ENCODE measurements at places on chromosomes 13 and 19.

GRCh38 chr19:31513841-31514240 is 164.6 kb upstream of the TSHZ3 start:
- no peak for DNase-seq

DNA sequence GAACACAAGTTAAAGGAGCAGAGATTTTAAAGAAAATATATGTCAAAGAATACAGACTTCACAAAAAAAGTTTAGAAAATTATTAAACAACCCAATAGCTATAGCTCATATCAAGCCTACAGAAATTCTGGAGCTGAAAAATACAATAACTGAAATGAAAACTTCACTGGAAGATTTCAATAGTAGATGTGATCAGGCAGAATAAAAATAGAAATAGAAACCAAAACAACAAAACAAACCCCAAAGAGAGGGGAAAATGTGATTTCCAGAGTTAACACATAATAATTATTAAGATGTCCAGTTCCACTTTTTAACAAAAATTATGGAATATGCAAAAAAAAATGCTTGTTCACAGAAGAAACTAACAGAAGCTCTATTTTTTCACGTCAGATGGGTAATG is 23.6 kb downstream of the LRRC63 start:
- DNase-seq: no peak

DNA sequence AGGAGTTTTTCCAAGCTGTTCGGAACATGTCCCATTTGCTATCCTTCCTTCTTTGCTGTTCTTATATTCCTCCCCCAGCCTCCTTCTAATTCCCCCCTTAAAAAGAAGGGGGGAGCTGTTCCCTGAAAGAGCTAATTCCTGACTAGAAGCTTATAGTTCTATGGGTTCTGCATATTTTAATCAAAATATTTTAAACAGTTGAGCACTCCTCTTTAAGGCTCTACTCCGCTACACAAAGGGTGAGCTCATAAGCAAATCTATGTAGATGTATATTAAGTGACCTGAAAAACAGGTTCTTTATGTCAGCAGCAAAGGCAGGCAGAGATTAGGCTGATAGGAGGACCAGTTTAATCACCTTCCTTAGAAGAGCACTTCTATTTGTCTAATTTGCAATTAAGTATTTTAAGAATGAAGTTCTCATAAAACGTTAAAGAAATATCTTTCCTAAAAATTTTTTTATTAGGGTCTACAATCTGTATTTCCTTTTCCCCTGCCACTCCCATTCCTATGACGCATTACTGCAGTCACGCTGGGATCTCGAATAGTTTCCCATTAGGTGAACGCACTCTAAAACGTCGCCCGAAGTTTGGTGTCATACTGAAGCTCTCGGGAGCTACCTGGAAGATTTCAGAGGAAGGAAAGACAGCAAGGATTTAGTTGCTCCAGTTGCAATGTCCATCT is 5.2 kb downstream of the EFNB2 start:
- DNase-seq: no peak

GRCh38 chr13:110680852-110681251 is 25.1 kb downstream of the CARS2 start:
- DNase-seq: no peak

GRCh38 chr13:109494925-109495369 is 291.4 kb downstream of the IRS2 start:
- DNase-seq: no peak

DNA sequence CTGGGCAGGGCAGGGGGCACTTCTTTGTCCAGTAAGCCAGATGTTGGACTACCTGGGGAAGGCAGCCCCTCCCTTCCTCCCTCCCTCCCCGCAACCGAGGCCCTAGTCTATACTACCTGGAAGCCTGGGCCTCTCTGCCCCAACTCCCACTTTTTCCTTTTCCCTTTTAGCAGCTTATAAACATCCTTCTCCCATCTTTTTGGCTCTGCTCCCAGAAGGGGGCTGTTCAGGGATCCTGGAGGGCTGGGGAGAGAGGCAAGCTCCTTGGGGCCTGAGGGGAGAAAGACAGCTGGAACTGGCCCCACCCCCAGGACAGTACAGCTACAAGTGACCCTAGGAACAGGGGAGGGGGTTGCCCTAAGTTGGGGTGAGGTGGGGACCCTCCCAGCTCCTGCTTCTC is 44.9 kb downstream of the LYL1 start:
- no peak for DNase-seq

DNA sequence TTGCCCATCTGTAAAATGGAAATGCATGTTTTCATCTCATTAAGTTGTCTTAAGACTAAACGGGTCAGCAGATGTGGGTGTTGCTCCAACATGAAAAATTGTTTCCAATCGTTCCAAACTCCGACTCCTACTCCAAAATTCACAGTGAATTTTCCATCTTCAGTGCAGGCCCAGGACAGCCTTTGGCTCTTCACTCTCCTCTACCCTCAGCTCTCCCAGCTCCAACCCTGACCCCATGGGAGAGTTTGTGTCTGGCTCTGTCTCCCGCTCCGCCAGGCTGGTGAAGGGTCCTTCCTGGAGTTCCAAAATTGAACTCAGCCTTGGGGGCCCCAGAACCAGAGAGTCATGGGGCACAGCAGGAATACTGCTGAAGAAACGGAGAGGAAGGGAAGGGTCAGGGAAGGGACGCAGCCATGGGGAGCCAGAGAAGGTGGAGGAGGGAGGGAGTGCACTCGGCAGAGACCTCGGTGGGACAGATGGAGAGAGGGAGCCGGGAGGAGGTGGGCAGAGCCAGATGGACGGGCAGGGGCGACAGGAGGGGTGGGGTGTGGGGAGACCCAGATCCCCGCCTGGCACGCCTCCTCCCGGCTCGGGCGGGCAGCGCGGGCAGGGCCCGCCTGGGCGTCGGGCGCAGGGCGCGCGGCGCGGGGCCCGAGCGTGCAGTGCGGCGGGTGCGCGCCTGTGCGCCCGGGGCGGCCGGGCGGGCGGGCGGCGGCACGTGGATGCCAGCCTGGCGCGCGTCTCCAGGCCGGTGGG is 45.6 kb downstream of the CELF5 start:
- no peak for DNase-seq

DNA sequence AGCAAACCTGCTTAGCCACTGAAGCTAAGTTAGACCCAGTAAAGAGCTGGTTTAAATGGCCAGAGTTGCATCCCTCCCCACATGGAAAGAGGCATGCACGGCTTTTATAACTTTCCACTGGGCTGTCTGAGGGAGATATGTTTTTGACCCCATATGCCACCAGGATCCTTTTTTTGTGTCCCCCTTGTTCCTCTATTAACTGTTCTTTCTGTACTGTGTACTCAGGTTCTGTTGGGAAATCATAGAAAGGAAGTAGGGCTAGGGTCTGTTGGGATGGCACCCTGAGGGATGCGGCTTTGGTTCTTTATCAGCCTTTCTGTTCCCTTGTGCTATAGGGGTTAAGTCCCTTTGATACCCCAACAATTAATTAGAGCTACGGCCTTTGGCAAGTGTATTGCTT is 12.2 kb upstream of the TM9SF2 start:
- DNase-seq: no peak

DNA sequence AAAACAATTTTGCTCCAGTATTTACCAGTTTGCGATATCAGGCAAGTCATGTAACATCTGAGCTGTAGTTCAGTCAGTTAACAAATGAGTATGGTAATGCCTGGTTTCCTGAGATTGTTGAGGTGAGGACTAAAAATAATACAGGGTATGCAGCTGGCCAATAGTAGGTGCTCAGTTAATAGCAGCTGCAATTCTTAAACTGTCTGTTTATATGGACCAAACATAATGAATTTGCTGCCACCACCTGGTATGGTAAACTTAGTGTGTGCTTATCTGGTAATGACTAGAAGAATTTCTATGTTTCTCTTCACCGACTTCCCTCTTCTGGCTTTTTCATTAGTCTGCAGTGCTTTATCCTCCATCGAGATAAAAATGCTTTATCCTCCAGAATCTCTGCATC is 9.1 kb downstream of the ZMYM2 start:
- DNase-seq: no peak

GRCh38 chr13:80945328-80945727 is 604.4 kb upstream of the SPRY2 start:
- no peak for DNase-seq

DNA sequence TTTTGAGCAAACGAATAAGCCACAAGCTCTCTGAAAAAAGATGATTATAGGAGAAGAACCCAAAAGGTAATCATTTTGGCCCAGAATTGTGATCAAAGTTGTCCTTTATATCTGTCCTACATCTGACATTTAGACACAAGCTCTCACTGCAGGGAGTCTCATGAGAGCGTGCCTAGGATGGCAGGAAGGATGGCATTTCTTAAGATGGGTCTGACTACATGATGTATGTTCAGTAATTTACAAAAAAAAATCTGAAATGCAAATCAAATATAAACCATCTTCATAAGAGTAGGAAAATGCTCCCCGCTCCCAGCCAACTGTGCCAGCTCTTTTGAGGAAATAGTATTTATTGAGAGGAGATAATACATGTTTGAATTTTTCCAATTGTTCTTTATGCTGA is 81.0 kb upstream of the MBNL2 start:
- DNase-seq: no peak

GRCh38 chr19:23475477-23475876 is 80.2 kb upstream of the ZNF91 start:
- no peak for DNase-seq

GRCh38 chr19:33906578-33907335 is 110.1 kb downstream of the KCTD15 start:
- no peak for DNase-seq

DNA sequence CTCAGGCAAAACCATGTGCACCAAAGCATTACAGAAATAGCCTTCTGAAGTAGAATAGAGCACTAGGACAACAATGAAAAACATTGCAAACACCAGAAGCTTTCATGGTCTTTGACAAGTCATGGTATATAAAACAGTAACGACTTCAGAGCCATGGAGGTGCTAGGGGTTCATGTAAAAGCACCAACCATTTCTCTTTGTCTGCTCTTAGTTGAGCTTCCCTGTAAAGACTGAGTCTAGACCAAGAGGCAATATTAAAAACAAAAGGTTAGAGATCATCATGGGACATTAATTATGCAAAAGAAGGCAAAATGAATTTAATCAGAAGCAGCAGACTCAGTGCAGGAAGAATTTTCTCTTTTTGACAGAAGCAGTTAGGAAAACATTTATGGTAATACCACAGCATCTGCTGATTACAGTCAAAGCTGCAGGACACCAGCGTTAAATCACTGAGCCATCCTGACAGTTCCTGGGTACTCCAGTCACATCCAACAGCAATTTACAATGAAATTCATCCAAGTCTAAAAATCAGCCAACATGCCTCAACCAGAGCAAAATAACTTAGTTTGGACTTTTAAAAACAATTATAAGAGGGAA is 476.8 kb downstream of the DIAPH3 start:
- DNase-seq: no peak

- DNase-seq: no peak
These were observed 419.4 kb upstream of the MIR17HG start for GRCh38 chr13:90928109-90928508.

DNA sequence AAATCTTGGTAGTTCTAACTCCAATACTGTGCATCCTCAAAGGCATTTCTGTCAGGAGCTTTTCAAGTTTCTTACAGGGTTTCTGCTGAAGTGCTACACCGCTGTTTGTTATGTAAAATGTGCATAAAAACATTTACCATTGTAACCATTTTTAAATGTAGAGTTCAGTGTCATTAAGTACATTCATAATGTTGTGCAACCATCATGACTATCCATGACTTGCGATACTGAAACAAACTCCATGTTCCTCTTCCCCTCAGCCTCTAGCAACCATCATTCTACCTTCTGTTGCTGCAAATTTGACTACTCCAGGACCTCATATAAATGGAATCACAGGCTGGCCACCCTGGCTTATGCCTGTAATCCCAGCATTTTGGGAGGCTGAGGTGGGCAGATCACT is 14.4 kb upstream of the SLC25A42 start:
- DNase-seq: no peak

- no peak for DNase-seq
These were observed 19.8 kb upstream of the PCDH8 start for GRCh38 chr13:52868190-52868589.

GRCh38 chr13:42981317-42981716 is 10.7 kb downstream of the EPSTI1 start:
- no peak for DNase-seq

DNA sequence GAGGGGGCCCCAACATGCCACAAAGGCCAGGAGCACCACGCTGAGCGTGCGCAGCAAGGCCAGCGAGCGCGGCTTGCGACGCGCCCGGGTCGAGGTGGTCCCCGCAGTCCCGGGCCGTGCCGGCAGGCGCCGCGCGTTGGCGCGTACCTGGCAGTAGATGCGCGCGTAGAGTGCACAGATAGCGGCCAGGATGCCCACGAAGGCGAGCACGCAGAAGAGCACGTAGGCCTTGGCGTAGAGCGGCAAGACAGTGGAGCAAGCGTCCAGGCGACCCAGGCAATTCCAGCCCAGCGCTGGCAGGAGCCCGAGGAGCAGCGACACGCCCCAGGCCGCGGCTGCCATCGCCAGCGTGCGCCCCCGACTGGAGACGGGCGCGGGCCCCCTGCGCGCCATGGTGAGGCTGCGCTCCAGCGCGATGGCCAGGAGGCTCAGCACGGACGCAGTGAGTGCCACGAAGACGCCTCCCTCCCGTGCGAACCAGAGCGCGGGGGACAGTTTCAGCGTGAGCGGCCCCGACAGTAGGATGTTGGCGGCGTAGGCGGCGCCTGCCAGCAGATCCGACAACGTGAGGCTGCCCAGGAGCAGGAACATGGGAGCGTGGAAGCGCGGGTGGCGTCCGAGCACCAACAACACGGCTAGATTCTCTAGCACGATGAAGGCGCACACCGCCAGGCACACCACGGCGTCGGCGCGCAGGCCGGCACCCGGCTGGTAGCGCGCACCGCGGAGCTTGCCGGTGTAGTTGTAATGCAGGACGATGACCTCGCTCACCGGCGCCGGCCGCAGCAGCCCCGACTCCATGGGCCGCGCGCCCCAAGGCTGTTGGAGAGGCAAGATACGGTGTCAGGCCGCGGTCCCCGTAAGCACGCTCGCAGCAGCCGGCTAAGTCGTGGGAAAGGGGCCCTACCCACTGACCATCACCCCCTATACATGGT is 2.8 kb downstream of the S1PR5 start:
- no peak for DNase-seq

- no peak for DNase-seq
These were observed 6.3 kb downstream of the ARGLU1 start for GRCh38 chr13:106561551-106562170.

DNA sequence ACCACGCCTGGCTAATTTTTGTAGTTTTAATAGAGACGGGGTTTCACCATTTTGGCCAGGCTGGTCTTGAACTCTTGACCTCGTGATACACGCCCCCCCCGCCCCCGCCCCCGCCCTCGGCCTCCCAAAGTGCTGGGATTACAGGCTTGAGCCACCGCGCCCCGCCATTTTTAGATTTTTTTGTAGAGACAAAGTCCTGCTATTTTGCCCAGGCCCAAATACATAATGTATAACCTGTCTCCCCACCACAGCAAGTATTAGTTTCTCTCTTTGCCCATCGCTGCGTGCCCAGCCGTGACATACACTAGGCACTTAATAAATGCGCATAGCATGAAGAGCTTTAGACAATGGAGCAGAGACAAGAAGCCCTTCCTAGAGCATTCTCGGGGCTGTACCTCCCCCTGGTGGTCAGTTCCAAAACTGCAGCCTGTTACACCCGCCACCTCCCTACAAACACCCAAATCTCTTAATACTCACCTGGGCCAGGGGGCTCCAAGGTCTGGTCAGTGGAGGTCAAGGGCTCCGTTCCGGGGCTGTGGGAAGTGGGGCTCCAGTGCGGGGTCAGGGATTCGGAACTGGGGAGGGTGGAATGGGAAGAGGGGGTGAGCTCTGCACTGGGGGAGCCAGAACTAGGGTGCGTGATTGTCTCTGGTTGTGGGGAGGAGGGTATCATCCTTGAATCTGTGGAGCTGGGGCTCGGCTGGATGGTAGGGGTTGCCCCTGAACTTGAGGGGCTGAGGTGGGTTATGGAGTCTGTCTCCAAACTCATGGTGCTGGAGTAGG is 22.5 kb downstream of the IQCN start:
- DNase-seq: peak; percentile 17

GRCh38 chr19:4575267-4576015 is 16.0 kb upstream of the SEMA6B start:
- no peak for DNase-seq

All from NCI-H2107 (cell line).